ENCODE measurements at places on chromosomes 5 and 9.

- DNase-seq, result no peak
Measured at GRCh38 chr9:35603506-35603985, 1.5 kb upstream of the TESK1 start.

DNA sequence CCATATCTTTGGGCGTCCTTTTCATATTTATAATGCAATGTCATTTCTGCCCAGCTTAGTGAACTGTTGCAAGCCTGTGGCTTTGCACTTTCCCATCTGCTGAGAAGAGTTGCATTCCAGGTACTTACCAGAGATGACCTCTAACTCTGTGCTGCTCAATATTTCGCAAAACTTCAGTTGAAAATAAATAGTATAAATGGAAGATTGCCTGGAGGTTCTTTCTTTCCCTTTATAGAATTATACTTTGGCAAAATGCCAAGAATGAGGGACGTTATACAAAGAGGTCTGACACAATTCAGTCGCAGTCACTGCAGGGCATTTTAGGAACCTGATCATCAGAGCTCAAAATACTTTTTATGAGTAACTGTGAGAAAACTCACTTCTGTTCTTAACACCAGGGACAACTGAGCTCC, 18.9 kb upstream of the VLDLR start:
- no peak for DNase-seq

DNA sequence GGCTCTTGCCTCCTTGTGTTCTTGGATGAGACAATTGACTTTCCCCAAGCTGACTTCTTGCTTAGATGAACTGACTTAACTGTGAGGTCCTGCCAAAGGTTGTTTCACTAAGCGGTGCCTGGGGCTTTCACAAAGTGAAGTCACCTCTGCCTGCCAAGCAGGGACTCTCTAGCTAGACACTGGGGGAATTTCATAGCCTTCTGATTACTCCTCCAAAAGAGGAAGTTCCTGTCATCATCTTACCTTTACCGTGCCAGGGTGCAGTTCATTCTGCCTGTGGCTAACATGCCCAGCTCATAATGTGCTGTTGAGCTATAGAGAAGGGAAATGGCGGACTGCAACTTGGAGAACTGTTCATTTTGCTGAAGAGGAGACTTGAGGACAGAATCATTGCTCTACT, 472.0 kb upstream of the WWC1 start:
- DNase-seq, result no peak

- DNase-seq, result no peak
Measured at GRCh38 chr5:143733665-143734455, 78.1 kb upstream of the HMHB1 start.

DNA sequence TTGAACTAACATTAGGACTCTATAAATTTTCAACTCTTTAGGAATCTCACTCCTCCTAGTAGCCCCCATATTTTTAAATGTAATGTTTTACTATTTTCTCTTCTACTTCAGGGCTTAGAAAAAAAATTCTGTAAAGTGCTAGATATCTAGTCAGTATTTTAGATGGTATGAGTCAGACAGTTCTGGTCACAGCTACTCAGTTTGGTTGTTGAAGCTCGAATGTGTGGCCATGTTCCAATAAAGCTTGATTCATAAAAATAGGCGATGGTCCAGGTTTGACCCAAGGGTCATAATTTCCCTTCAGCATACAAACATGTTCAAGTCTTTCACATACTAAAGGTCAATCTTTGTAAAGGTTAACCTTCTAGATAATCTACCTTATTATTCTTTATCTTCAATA, 566.0 kb upstream of the CDH18 start:
- DNase-seq, result no peak

GRCh38 chr5:149283626-149284480, 12.2 kb downstream of the AFAP1L1 start:
- DNase-seq, result no peak
